ENCODE measurements at places on chromosomes 12 and 14.

DNA sequence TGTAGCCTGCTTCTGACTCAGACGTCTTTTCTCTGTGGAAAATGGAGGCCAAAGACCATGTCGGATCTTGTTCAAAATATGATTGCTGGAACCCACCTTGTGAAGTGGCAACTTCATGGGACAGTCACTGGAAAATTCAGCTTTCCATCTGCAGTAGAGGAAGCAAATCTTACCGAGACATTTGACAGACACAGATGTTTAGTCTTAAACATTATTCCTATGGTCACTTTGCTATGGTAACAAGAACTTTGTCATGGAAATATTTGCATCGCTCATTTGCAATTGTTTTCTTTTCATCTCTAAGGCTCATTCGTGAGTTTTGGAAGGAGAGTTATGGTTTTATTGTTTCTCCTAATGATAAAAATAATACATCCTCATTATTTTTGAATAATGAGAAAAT, 98.3 kb upstream of the HIF1A start:
- DNase-seq, result no peak

GRCh38 chr12:92047393-92047826, 98.2 kb downstream of the BTG1 start:
- no peak for DNase-seq

GRCh38 chr14:76007379-76007778, 21.8 kb downstream of the IFT43 start:
- DNase-seq, result no peak

DNA sequence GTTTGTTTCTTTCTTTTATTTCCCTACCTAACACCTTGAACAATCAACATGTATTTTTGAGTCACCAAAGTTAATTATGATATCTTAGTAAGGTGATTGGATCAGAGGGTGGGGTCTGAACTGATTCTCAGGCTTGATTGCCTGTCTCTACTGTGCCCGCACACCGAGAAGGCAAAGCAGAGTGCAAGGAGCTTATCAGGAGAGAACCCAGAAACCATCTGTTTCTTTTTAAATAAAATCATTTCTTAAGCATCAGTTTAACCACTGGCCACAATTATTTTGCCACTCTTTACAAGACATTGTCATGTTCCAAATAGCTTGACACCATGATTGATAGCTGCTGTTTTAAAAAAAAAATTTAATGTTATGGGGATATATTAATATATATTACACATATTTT, 3.1 kb downstream of the GARIN2 start:
- no peak for DNase-seq

- no peak for DNase-seq
Observed at GRCh38 chr14:29927376-29928116, at the start of gene PRKD1. Gene PRKD1 (minus strand): TSS chr14:29927847.

- DNase-seq, result peak; percentile 21
Observed at GRCh38 chr12:26691234-26691970, 141.6 kb downstream of the ITPR2 start.

- no peak for DNase-seq
Observed at GRCh38 chr12:83818881-83819280, 1093.7 kb downstream of the SLC6A15 start.

DNA sequence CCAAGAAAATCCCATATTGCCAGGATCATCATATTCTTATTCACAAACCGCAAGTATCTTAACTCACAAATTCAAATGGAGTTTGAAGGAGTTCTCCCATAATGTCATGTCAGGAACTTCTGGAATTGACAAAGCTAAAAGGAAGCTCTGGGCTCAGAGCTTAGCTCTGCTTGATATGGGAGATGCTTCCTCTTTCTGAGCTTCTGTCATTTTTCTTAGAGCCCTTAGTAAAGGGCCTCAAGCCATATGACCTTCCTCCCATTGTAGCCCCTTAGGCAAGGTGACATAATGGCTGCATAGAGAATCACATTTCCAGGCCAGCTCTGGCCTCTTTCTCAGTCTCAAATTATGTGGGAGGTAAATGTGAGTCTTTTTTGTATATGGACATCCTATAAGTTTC, 40.9 kb downstream of the SLC4A8 start:
- no peak for DNase-seq

- DNase-seq, result no peak
Observed at GRCh38 chr12:575129-575502, 88.1 kb downstream of the NINJ2 start.

GRCh38 chr12:5748027-5748426, 197.0 kb downstream of the ANO2 start:
- no peak for DNase-seq

Data from NCI-H2081 treated with DMSO at 0.1 percent for 48 hours (cell line).